Activated CD4-positive, alpha-beta T cell treated with anti-CD3 and anti-CD28 coated beads, Interleukin-2, Interleukin-4, amounts not matched to agents 100 ng/mL and 50 ng/mL, durations not matched to agents 16 hours and 8 hours (primary cell): ENCODE measurements at places on chromosomes 4 and X.

DNA sequence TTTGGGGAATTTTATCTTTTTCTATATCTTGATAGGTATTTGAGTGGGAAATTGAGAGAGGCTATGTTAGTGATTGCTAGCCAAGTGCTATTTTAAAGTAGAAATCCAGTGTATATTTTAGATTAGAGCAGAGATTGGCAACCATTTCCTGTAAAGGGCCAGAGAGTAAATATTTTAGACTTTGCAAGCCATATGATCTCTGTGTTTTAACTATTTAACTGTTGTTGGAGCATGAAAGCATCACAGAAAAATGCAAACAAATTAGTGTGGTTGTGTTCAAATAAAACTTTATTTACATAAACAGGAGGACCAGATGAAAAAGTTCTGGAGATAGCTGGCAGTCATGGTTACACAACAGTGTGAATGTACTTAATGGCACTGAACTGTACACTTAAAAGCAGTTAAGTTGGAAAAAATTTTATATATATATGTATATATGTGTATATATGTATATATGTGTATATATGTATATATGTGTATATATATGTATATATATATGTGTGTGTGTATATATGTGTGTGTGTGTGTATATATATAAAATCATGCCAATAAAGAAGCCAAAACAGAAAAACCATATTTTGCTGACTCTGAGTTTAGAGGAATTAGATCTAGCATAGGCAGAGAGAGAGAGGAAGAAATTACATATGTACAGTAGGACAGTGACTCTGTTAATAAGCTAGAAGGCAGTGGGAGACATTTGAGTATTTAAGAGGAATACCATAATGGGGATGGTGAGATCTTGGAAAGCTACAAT, 83.4 kb downstream of the TMEM164 start:
- no peak for DNase-seq

DNA sequence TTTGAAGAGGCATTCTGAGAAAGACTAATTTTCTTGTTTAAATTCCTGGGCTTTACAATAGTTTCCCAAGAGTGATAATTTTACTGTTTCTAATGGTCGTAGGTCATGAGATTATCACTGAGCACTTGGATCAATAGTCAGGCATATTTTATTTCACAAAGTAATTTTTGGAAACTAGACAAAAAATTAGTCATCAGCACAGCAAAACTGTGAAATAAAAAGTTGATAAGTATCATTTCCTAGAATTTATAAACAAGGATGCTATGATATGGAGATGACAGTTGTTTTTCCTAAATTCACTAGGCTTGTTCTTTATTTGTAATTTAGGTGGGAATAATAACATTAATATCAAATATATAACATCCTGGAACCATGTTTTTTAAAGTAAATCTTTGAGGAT, 33.0 kb downstream of the SULT1B1 start:
- DNase-seq: no peak

- DNase-seq: no peak
These were observed 60.9 kb upstream of the MXD4 start for GRCh38 chr4:2322841-2323240.

DNA sequence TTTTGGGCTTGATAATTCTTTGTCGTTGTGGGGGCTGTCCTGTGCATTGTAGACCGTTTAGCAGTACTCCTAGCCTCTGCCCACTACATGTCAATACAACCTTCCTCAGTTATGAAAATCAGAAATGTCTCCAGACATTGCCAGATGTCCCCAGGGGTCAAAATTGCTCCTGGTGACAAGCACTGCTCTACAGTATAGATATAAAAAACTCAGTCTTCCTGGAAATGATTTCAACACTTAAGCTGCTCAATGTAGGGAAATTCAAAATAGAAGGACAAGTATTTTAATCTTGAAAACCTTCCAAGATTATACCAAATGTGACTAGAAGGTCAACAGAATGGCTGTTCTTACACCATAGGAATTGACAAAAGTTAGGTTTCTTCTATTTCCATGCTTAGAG, 288.7 kb upstream of the MAGEB2 start:
- DNase-seq: no peak

GRCh38 chr4:123893011-123893981, 496.7 kb downstream of the SPRY1 start:
- no peak for DNase-seq

DNA sequence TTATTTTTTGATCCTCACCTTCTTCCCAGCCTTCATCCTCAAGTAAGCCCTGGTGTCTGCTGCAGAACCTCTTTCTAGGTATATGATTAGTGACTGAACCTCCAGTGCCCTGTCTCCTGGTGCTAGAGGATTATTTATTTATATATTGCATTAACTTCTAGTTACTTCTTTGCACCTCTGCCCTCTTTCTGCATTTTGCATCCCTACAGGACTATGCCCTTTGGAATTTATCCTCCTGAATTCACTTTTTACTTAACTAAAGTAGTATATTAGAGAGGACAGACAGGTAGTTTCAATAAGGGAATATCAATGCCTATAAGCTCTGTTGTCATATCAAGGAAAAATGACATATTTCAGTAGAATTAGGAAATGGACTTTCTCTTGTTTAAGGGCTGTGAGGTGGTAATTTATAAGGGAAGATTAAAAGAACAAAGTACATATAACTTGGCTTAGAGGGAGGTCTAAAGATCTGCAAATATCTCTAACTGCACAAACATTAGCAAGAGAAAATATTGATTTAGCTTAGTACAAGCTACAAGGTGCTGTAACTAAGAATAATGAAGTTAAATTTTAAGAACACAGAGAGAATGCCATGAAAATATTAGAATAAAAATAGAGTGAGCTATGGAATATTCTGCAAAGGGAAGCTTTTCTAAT, 181.7 kb downstream of the TEX13A start:
- no peak for DNase-seq

DNA sequence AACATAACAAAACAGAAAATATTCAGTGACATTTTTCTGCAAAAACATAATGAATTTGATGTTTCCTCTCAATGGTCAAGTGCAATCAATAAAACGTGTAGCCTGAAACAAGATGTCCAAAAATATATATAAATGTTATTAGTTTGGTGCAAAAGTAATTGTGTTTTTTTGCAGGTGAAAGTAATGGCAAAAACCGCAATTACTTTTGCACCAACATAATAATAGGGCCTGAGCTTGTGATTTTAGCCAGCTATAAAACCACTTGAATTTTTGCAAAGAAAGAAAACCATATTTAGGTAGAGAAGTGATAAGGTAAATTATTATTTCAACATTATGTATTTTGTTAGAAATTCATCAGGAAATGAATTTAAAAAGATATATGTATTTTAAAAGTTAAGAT, 475.3 kb upstream of the AMOT start:
- no peak for DNase-seq

DNA sequence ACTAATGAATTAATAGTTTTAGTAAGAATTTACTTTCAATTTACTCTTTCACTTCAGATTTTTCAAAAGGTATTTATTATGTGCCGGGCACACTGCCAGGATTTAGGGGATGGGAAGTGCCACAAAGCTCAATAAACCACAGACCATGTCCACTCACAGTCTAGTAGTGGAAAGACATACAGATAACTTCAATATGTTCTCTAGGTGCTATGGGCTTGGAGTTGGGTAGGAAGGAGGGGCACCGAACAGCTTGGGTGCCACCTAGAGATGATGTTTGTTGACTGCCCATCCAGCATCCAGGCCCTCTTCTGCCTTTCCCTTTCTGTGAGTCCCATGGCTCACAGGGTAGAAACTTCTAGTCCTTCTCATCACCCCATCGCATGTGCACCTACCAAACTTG, 17.8 kb downstream of the MFAP3L start:
- no peak for DNase-seq

- no peak for DNase-seq
These were observed 168.9 kb upstream of the EDNRA start for GRCh38 chr4:147311956-147312355.

DNA sequence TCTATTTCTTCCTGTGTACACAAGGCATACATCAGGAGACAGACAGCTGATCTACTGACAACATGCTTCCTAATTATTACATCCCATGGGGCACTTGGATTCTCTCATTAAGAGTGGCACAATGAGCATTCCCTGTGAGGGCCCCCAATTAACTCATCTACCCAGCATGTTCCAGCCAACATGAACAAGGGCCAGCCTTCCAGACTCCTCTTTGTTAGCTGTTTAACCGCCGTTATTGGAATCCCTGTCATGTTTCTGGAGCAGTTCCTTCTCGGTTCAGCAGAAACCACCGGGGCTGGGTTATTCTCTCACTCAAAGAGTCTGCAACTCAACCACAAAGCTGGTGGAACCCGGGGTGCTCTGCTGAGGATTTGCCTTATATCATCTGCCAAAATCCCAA, 9.9 kb upstream of the GPM6B start:
- DNase-seq: no peak

GRCh38 chr4:164949448-164950143, 27.9 kb downstream of the TRIM61 start:
- no peak for DNase-seq

GRCh38 chr4:6740347-6740746, 24.4 kb downstream of the BLOC1S4 start:
- DNase-seq: no peak

DNA sequence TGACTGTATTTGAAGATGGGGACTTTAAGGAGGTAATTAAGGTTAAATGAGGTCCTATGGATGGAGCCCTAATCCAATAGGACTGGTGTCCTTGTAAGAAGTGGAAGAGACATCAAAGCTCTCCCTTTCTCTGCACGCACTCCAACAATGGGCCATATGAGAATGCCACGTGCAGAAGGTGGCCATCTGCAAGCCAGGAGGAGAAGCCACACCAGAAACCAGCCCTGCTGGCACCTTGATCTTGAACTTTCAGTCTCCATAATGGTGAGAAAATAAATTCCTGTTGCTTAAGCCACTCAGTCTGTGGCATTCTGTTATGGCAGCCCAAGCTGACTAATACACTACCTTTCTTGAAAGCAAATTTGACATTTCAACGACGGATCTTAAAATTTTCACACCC, 73.2 kb downstream of the SMARCA1 start:
- DNase-seq: no peak

GRCh38 chrX:80512924-80513323, 92.7 kb downstream of the TENT5D start:
- DNase-seq: no peak

GRCh38 chr4:187485676-187486075, 509.9 kb upstream of the ZFP42 start:
- no peak for DNase-seq

DNA sequence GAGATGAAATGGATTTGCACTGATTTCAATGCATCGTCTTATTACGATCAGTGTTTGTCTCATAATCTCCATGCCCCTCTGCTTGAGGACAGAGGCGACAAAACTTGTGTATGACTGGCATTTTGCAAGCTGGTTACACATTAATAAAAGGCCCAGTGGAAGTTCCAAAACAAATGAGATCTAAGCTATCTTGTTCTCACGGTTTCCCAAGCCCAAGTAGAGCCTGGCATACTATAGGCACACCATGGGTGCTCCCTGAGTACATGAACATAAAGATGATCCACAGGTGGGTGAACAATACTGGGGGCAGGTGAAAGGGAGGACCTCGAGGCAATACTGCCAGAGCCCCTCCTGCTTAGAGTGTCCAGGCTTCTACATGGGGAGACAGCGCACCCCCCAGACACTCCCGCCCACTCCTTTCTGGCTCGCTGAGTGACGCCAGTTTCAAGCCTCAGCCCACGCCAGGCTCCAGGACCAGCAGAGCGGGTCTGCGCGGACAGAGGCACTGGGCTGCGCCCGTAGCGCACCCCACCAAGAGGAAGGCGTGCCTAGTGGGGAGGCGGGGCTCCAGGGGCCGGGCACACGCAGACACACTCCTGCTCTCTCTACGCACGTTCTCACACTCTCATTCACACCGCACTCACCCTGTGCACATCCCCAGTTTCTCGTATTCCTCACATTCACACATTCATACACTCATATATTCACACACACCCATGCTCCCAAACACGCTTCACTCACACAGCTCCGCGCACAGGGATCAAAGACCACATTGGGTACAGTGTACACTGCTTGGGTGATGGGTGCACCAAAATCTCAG, 8.9 kb upstream of the GSX2 start:
- DNase-seq: no peak

GRCh38 chr4:48722509-48723446, 57.3 kb downstream of the FRYL start:
- no peak for DNase-seq

GRCh38 chrX:1398431-1399340, 6.8 kb upstream of the SLC25A6 start:
- no peak for DNase-seq

DNA sequence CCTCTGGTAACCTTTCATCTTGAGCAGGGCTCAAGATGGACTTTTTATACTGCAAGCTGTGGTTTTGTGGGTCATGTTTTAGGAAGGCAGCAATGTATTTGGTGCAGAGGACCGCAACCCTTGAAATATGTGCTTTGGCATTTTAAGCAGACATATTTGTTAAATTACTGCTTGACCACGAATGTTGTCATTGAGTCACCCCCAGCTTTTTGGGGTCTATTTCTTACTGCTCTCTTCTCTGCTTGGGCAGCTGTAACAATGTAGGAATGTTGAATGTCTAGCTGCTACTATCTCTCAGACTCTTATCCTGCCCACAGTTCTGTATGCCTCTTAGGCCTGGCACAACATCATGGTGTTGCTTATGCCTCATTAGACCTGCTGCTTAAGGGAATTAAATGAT, 6.0 kb downstream of the RBPJ start:
- no peak for DNase-seq

DNA sequence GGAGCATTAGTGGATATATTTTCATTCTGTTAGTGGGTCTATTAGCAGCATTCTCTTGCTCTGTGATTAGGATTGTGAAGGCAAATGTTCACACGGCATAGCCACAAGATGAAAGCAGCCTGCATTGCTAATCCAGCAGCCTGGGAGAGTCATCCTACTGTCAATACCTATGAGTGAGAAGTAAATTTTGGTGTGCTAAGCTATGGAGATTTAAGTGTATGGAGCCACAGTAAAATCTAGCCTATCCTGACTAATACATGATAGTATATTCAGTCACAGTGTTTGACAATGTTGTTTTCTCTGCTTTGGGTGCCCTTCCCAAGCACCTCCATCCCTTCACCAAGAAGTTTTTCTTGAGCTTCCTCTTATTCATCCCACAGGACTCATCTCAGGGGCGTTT, 47.2 kb upstream of the TMPRSS11F start:
- DNase-seq: no peak

DNA sequence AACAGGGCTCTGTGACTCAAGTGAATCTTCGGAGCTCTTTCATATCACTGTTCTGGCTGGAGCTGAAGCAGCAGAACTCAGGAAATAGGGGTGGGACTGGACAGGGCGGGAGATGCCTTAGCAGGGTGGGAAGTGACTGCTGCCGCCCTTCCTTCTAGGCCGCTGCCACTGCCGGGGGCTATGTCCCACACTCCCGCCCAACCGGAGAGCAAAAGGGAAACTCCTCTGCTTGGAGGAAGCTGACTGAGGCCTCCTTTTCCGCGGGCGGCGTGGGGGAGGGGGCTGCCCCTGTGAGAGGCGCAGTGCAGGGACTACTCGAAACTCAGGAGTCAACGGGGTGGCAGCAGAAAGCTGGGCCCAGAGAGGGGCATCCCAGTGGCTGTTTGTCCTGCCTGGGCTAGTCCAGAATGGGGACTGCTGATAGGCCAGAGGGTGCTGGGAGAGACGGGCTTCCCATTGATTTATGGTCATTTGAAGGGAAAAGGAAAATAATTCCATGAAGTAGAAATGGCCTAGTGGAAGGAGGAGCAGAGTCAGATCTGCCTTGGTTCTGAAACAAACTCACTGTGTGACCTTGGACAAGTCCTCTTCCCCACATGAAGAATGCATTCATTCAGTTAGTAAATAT, 36.9 kb downstream of the STARD8 start:
- DNase-seq: no peak
